Right lobe of liver (tissue), 6 donors: ENCODE measurements at places on chromosomes 2 and 18. TPM values are rescaled to one million over a fixed set of nuclear protein-coding genes. Genes with fewer than 3 reads are reported as not detected.

Gene SLC8A1
- 8.4 TPM for total RNA-seq

Gene KHK
- 251 TPM for total RNA-seq

Gene CNRIP1
- total RNA-seq: 2.7 TPM

Gene CNDP1
- 33.2 TPM for total RNA-seq

DNA sequence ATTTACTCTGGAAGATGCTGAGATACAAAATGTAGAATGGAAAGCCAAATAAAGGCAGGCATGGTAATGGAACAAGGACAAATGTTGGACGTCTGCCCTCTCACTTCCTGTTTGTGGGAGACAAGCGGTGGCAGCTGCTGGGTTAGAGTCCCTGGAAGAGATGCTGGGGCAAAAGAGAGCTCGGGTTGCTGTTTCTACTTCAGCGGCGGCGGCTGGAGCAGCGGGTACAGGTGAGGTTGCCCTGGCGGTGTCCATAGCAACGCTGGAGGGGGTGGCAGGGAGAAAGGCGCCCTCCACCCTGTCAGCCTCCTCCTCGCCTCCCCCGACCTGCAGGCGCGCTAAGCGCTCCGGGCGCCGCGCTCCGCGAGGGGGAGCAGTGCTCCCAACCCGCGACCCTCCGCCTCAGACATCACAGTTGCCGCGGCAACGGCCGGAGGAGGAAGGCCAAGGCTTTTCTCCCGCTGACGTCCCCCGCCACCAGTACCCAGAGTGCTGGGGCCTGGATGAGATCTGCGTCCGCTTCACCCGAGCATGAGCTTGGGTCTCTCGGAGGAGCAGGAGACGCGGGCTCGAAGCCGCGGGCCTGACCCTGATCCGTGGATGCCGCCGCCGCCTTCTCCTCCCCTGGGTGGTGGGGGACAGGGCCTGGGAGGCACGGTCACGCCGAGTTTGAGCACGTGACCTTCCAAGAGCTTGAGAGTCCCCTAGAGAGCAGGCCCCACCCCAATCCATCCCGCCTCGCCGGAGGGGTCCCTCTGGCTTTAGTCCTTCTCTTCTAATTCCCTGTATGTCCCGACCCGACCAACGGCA is 65.6 kb downstream of the NOL4 start:
- no peak for DNase-seq

- DNase-seq: no peak
These were observed 11.9 kb upstream of the REG3A start for GRCh38 chr2:79171348-79171958.

DNA sequence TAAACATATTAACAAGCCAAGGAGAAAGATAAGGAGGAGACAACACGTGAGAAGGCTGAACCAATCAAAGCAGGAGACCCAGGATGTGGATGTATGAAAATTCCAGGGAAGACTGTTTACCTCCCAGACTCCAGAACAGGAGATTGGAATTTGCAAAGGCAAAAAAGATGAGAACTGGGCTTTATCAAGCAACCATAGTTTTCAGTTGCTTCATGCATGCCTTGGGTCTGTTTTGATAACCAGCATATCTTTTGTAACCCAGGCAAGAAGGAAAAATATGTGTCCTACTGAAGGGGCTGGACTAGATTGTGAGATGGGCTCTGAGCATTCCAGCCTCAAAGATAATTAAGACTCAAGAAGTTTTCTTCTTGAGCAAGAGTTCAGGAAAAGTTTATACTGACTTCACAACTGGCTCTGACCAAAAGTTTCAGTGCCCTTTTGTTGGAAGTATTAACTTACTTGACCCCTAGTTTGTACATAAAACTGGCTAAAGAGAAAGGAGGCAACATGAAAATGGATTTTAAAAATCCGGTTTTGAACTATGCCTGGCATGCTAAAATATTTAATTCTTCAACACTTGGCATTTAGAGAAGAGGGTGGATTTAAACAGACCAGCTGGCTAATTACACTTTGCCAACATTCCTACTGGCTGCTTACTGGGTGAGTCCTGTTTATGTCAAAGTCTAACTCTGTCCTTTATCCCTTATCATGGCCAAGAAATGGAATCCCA is 79.3 kb upstream of the CD28 start:
- DNase-seq: no peak

DNA sequence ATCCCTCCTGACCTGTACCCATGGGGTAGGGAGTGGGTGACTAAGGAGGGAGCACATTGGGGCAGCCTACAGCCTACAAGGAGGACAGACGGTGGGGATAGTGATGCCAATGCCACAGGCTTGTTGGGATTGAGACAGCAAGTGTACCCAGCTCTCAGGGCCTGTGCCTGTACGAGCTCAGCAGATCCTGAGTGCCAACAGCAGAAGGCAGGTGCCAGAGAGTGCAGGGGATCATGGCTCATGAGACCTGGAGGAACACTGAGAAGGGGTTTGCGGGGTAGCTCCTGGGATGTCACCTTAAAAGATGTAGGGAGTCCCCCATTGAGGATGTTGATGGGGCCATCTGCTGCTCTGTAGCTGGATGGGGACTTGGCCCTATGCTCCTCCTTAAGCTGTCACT is 10.3 kb upstream of the SNED1 start:
- DNase-seq: peak; percentile 55

- no peak for DNase-seq
These were observed 248 bp downstream of the HAAO start for GRCh38 chr2:42792087-42792582.

- no peak for DNase-seq
These were observed 28.0 kb downstream of the MRO start for GRCh38 chr18:50791599-50792438.

- no peak for DNase-seq
These were observed 26.6 kb downstream of the CDKL4 start for GRCh38 chr2:39217192-39217550.

DNA sequence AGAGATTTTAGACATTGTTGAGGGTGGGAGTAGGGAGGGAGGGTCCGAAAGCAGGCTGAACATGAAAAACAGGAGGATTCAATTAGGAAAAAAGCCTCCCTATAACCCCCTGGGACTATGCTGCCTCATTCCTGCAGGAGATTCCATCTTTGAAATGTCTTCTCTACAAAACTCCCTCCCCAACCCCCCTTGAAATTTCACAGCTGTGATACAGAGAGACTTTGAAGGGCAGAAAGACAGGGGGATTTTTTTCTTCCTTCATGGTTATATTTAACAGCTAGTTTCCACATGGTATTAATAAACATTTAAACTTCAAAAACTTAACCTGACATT is 57.6 kb downstream of the TRIB2 start:
- no peak for DNase-seq

DNA sequence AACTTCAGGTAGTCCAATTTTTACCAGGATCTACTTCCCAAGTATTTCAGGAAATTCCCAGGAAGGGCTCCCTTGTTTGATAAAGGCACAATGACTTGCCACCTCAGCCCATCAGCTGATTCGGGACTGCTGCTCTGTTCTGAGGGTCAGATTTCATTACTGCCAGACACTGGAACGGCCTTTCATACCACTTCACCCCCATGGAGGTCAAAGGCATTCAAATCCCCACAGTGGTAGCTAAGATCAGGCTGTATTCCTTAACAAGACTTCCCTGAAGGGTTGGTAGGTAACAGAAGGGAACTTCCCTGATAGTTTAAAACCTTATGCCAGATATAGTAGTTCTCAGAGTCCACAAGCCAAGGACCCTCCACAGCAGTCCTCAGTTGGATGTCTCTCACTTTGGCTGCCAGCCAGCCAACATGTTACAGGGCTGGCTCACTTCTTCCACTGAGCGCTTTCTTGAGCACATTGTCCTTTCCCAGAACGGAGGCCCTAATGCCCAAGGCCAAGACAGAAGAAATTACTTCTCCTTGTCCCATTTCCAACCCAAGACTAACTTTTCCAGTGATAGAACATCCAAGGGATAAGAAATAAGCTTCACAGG is 40.0 kb upstream of the GLS start:
- no peak for DNase-seq

- no peak for DNase-seq
These were observed 285.6 kb upstream of the EPHA4 start for GRCh38 chr2:221857719-221858118.
